SIG-M5 (cell line): ENCODE measurements at places on chromosomes 12 and 14.

DNA sequence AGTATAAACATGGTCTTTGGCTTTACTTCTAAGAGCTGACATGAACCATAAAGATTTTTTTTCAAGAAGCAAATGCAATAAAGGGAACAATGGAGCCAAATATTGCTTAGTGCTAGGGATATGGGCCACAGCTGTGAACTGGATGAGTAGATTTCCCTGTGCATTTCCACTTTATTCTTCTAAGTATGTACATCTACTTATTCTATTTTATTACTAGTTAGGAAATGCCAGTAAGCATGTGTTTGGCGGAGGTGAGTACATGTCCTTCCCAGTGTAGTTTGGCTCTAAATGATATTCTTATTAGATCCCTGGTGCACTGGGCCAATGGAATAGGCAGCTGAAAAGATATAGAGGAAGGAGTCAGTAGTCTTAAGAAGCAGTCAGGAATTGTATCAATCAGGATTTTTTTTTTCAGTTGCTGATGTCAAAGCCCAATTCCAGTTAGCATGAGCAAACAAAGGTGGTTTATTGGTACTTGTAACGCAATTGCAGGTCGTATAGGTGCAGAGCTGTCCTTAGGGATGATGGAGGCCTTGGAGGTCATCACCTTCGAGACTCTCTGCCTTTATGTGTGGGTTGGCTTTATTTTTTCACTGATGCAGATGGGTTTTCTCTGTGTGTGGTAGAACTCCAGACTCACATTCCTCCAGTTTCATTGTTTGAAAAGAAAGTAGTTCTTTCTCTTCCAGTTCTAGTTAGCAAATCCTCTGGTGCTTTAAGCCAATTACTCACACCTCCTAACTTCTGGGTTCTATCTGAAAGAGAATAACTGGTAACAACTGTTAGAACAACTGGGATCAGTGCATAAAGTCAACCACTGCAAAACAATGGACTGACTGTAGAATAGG is 139.0 kb upstream of the LRIG3 start:
- DNase-seq = no peak

DNA sequence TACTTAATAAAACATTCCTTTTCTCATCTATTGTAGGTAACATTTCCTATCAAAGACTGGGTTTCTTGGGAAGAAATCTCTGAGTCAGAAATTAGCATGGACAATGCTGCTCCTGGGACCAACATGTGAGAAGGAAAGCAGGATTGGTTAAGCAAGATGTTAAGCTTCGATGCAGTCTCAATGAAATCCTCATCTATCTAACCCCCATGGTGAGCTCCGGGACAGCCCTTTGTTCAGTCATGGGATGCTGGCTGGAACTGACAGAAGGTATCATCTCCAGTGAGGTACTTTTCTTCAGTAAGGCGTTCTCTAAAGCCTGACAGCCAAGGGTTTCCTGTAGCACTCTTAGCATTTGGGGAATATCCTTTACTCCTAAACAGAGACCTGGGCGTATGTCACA is 82.8 kb upstream of the SINHCAF start:
- DNase-seq = no peak

DNA sequence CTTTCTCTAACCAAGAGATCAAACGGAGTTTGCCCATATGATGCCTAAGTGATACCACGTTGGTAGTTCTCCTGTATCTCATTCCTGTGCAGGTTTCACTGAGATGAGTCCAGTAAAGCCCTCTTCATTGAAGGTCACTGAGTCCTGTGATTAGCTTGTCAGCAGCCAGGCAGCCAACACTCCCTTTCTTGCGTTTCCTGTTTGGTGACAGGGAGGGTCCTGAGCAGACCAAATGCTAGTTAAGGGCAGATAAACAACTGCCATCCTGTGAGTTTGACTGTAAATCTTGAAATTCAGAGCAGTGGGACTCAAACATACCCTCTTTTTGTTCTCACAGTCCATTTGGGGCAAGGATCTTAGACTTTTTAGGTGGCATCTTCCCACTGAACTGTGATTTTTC is 39.4 kb downstream of the ZNF641 start:
- no peak for DNase-seq

DNA sequence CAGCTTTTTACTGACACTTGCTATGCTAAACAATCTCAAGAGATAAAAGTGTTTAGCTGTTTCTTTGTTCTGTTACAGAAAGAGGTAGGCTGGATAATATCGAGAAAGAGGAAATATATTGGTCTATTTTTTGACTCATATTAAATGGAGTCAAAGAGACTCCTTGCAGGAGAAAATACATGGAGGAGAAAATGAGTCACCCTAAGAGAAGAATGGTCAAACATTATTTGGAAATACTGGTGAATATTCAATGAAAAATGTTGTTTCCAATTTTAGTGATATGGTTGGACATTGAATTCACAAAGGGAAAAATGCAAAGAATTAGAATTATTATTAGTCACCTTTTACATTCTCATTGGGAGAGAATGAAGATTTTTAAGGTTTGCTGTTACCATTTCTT is 3.2 kb downstream of the KCNJ8 start:
- DNase-seq = no peak

DNA sequence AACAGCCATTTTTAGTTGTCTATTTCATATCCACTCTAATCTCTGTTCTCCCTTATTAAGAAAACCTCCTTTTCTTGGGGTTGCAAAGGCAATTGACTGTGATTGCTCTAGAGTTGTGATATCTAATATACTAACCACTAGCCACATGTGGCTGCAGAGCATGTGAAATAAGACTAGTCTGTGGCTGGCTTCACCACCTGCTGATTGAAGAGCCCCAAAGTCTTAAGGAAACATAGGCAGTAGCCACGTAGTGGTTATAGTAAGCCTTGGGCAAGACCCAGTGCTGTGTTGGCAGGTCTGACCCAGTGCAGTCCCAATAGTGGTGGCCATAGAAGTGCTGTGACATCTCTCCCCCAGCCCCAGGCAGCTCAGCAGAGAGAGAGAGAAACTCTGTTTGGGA is 28.4 kb upstream of the ATP2B1 start:
- no peak for DNase-seq

GRCh38 chr12:97940629-97941028 is 478.0 kb downstream of the RMST start:
- no peak for DNase-seq

DNA sequence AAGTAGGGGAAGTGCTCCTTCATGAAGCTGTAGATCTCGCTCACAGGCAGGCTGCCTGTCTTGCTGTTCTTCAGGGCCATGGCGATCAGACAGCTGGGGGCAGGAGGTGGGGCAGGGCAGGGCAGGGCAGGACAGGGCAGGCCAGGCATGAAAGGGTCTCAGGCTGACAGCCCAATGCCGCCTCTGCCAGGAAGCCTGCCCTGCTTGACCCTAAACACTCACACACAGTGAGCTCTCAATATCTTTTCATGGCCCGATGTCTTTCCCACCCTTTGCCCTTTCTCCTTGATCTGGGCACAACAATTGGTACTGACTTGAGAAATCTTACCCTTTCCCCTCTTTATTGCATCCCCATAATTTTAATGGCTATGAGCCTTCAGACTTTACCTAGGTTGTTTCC is 22.4 kb downstream of the FOXN4 start:
- no peak for DNase-seq

DNA sequence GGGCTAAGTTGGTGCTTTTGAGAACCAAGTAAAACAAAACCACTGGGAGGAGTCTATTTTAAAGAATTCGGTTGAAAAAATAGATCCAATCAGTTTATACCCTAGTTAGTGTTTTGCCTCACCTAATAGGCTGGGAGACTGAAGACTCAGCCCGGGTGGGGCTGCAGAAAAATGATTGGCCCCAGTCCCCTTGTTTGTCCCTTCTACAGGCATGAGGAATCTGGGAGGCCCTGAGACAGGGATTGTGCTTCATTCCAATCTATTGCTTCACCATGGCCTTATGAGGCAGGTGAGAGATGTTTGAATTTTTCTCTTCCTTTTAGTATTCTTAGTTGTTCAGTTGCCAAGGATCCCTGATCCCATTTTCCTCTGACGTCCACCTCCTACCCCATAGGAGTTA is 1.8 kb upstream of the RAB5B start:
- DNase-seq = no peak

GRCh38 chr12:34401659-34402227 is 379.4 kb downstream of the ALG10 start:
- no peak for DNase-seq

GRCh38 chr12:29990971-29991370 is 207.2 kb upstream of the TMTC1 start:
- DNase-seq = no peak

GRCh38 chr12:124059752-124060151 is 86.7 kb downstream of the ZNF664 start:
- DNase-seq = no peak

DNA sequence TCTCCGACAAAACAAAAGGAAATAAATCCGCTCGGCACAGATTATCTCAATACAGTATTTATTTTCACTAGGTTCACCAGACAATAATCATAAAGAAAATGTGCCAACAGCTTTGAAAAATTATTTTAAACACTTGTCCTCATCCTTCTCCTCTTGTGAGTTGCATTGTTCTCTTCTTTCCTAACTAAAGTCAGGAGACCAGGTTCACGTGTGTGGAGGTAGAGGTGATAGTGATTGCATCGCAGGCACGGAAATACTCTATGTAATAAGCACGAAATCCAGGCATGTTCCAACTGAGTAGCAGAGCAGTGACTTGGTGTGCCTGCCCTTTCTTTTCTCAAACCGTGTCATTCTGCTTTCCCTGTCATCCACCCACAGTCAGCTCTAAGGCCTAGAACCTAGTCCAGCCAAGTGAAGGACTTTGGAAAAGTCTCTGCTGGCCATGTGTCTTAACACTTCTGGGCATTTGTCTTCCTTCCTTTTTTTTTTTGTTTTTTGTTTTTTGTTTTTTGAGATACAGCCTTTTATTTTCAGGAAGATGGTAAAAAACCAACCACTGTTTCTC is 939 bp upstream of the SEL1L start:
- no peak for DNase-seq

DNA sequence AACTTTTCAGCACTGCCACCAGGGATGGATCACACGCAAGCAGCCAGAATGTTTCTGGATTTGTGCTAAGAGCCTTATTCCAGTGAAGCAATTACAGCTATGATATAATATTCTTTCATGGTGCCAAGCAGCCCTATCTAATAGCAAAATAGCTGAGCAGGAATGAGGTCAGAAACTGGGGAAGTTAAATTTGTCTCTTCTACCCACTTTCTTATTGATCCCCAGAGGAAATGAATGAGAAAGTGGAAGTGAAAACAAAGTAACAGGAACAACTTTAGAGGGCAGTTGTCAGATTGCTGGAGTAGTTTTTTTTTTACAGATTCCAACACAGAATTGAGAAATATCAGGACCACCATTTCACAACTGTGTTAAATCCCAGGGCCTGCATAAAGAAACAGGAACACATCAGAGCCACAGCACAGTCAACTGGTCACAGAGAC is 44.8 kb downstream of the GCH1 start:
- peak; percentile 85 for DNase-seq

GRCh38 chr12:27915021-27915420 is 57.5 kb downstream of the PTHLH start:
- no peak for DNase-seq

GRCh38 chr12:92481066-92481465 is 221.7 kb upstream of the PLEKHG7 start:
- DNase-seq = no peak

GRCh38 chr12:49956663-49957569 is 4.8 kb upstream of the AQP5 start:
- no peak for DNase-seq

- DNase-seq = no peak
These were observed 58.1 kb downstream of the FSCB start for GRCh38 chr14:44448951-44449358.

DNA sequence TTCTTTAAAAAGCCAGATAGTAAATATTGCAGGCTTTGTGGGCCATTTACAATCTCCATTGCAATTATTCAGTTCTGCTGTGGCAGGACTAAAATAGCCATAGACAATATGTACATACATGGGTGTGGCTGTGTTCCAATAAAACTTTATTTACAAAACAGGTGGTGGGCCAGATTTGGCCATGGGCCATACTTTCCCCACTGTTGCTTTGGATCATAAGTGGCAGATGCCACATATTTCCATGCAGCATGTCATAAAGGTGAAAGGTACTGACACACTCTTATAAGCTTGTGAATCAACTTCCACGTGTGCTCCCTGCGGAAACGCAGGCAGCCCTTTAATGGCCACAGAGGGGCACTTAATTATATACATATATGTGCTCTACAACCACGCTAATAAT is 244.4 kb upstream of the FOXN3 start:
- no peak for DNase-seq

GRCh38 chr12:90322006-90322405 is 613.4 kb upstream of the ATP2B1 start:
- DNase-seq = no peak

GRCh38 chr12:97306147-97306546 is 156.5 kb upstream of the RMST start:
- DNase-seq = no peak

DNA sequence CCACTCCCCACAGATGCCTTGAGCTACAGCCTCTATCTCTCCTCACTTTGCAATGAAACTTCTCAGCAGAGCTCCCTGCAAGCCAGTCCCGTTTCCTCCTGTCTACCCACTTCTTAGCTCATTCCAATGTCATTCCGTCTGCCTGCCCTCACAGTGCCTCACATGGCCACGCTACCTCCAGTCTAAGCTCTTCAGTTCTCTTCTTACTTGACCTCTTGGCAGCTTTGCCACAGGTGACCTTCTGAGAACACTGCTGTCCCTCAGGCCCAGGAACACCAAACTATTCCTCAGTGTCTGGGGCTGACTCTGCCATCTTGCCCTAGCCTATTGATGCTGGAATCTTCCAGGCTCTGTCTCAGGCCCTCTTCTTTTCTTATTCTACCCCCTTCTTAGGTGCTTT is 110.1 kb downstream of the EGLN3 start:
- no peak for DNase-seq

GRCh38 chr14:102344084-102344483 is 18.6 kb downstream of the CINP start:
- DNase-seq = no peak

DNA sequence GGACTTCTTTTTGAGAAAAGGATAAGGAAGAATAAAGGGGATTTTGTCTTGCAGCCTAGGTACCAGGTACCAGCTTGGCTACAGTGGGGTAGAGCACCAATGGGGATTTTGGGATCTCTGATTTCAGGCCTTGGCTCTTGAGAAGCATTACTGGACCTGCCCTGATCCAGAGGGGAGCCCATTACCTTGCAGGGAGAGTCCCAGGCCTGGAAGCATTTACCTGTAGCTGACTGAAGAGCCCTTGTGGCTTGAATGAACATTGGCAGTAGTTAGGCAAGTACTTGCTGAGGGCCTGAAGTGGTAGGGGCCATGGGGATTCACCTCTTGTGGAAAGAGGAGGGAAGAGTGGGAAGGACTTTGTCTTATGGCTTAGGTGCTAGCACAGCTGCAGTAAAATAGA is 308.2 kb upstream of the FBXO33 start:
- no peak for DNase-seq

GRCh38 chr12:115324949-115325593 is 641.1 kb upstream of the TBX3 start:
- no peak for DNase-seq
